ENCODE measurements at places on chromosomes 1 and 21. TPM values are rescaled to one million over a fixed set of nuclear protein-coding genes. Genes with fewer than 3 reads are reported as not detected.

Gene NOS1AP
- not detected for total RNA-seq

Gene NR1I3
- not detected for total RNA-seq

Gene ADCY10
- total RNA-seq = 0.07 TPM

Gene GOLT1A
- not detected for total RNA-seq

Gene NECTIN4
- not detected for total RNA-seq

Gene CA14
- not detected for total RNA-seq

Gene EDN2
- total RNA-seq = not detected

Gene CELA2A
- total RNA-seq = not detected

Gene SLAMF9
- not detected for total RNA-seq

Gene SPRR3
- total RNA-seq = not detected

Gene PTPN7
- total RNA-seq = 302 TPM

Gene ACADM
- total RNA-seq = 34.0 TPM

Gene LIN9
- total RNA-seq = 11.0 TPM

Gene SLC45A3
- 0.27 TPM for total RNA-seq

Gene KCND3
- total RNA-seq = not detected

Gene LEFTY1
- not detected for total RNA-seq

Gene EDARADD
- 10.4 TPM for total RNA-seq

Gene FGR
- total RNA-seq = 0.22 TPM

Gene CLDN17
- not detected for total RNA-seq

Gene CYYR1
- total RNA-seq = not detected

Gene AIRE
- total RNA-seq = 2.0 TPM

Gene PALMD
- not detected for total RNA-seq

Gene MFAP2
- total RNA-seq = not detected

Gene CFHR4
- not detected for total RNA-seq

Gene ERICH3
- not detected for total RNA-seq

Gene RGS16
- 37.8 TPM for total RNA-seq

Gene MAN1C1
- 9.4 TPM for total RNA-seq

Gene CHIA
- not detected for total RNA-seq

Gene MECR
- 18.0 TPM for total RNA-seq

Gene TLR5
- total RNA-seq = 0.17 TPM

Gene INTS3
- 60.6 TPM for total RNA-seq

Gene PKP1
- total RNA-seq = not detected

Gene MRPS15
- total RNA-seq = 83.0 TPM

Gene ESRRG
- total RNA-seq = not detected

All from T-helper 1 cell treated with Interleukin-12 subunit alpha and Interleukin-12 subunit beta and Interleukin-4 antibody, amounts not matched to agents 30 ng/mL and 1 ng/mL, for 36 hours (primary cell).